GOT3 (cell line): ENCODE measurements at places on chromosomes 12 and 14.

- no peak for DNase-seq
These were observed 210.8 kb upstream of the FLRT2 start for GRCh38 chr14:85319101-85319500.

GRCh38 chr12:130169256-130169655 is 7.0 kb downstream of the FZD10 start:
- no peak for DNase-seq

DNA sequence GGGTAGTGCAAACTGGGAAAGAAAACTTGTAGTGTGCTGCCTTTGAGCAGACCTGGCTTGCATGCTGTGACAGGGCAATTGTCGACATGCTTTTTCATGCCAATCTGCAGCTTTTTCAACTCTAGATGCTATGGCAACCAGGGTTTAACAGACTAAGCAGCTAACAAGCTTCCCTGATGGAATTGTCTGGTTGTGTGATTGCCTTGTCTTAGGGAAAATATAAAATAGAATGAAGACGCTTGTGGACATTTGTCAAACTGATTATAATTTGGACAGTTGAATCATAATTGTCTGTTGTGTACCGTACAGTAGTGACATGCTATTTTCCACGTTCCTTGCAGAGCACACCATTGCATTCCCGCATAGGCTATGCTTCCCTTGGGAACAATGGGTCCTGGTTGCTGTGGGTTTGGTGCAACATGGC is 113.0 kb downstream of the FOXG1 start:
- DNase-seq, result no peak

DNA sequence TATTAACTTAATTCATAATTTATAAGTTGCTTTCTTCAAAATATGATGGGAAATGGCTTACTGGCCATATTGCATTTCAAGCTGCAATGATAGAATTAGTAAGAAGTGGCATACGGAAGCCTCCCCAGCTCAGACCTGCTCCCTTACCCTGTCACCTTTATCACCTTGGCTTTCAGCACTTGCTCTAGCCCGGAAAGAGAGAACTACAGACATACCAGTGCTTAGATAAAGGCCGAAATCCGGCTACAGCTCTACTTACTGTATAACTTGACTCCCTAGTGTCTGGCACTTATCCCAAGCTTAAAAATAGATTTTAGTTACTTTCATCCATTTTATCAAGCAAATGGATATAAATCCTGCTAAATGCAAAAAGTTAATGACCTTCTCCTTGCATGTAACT is 42.5 kb downstream of the PKP2 start:
- DNase-seq, result no peak

GRCh38 chr12:80509781-80510556 is 65.9 kb downstream of the PTPRQ start:
- no peak for DNase-seq

- DNase-seq, result no peak
These were observed 248.0 kb downstream of the RASSF9 start for GRCh38 chr12:85588221-85588620.

DNA sequence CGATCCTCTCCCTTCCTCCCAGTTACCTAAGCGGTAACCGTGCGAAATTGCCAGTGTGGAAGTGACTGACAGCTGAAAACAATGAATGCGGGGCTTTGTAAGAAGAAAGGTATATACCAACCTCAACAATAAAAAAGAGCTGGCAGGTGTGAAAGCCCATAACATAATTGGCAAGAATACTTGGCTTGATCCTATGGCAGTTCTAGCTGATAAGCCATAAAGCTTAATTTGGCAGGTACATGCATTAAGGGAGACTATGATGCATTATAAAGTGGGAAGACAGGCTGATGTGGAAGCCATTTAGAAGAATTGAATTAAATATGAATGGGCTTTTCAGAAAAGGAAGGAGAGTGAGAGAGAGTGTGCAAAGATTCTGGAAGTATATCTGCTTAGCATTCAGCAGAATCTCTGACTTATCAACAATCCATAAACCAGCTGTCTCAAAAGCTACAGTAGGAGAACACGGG is 71.3 kb downstream of the CRACR2A start:
- no peak for DNase-seq

DNA sequence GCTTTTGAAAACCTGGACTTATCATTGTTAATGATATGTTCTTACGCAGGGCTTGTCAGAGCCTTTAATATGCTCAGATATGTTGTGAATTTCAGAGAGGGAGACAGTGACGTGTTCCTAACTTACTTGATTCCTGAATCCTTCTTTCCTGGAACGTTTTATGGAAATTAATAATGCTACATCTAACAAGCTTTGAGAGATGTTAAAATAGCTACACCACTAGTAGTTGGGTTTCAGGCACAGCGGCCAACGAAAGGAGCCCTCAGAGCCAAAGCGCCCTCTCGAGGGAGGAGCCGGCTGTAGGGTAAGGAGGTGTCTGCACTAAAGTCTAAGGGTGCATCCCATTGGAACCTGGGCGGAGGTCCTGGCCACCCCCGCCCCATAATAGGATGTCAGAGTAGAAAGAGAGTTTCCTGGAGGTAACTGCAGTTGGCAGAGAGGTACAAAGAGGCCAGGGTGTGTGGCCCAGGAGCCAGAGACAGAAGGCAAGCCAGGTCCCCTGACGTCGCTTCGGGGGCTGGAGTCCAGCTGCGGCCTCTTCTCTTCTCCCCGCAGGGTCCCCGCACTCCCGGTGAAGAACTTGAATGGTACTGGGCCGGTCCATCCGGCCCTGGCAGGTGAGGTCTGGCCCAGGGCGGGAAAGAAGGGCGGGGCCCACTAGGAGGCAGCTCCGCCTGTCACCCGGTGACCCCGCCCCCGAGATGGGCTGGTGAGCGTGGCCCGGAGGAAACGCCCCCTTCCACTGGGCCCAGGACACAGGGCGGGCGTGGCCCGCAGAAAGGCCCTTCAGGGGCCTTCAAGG is 36.3 kb downstream of the DTX1 start:
- DNase-seq, result no peak

- DNase-seq, result no peak
These were observed 87.9 kb downstream of the GAS2L3 start for GRCh38 chr12:100661300-100661951.

DNA sequence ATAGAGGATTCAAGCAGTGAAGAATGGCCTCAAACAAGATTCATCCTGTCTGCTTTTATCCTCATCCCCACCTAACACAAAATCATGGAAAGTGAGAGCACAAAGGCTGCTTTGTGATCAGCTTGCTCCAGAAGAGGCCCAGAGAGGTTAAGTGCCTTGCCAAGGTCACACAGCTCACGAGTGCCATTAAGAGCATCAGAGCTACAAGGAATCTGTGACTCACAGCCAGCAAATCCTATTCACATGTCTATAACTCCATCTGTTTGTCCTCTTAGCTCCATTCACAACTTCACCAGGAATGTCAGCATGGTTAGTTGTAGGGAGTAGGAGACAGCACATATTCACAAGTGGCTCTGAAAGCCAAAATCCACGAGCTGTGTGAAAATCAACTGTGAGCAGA is 79.8 kb downstream of the TTC9 start:
- no peak for DNase-seq

- no peak for DNase-seq
These were observed 1.7 kb downstream of the ERBB3 start for GRCh38 chr12:56081393-56082347.

- DNase-seq, result no peak
These were observed 235.0 kb downstream of the ATP23 start for GRCh38 chr12:58176296-58176869.

DNA sequence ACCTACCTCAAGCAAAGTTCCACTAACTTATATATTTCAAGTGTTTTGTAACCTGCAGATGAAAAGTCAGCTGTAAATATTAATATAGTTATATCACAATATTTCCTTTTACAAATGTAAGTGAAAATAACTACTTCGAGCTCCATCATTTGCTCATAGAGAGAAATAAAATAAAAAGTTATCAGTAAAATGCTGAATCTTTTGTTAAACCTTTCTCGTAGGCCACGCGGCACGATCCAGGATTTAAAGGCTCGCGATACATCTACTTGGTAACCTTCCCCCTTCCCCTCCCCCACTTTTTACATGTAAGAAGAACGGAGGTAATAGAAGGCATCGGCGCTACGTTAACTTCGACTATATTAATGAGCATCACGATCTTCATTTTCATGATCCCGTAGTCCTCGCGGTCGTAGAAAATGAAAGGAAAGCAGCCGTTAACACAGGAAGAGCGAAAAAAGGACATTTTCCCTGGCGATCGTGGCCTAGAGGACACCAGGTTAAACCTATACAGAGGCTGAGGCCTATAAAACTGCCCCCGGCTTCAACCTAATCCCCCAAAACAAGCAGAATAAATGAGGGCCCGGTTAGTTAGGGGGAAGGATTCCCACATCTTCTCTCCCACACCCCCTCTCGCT is 508 bp downstream of the HNRNPC start:
- DNase-seq, result no peak

- DNase-seq, result no peak
These were observed 123.4 kb downstream of the ADGRD1 start for GRCh38 chr12:131076791-131077747.
